Activated effector memory CD4-positive, alpha-beta T cell treated with Interleukin-2 at 50 U/mL for 16 hours (primary cell): ENCODE measurements at places on chromosomes 6 and 20.

DNA sequence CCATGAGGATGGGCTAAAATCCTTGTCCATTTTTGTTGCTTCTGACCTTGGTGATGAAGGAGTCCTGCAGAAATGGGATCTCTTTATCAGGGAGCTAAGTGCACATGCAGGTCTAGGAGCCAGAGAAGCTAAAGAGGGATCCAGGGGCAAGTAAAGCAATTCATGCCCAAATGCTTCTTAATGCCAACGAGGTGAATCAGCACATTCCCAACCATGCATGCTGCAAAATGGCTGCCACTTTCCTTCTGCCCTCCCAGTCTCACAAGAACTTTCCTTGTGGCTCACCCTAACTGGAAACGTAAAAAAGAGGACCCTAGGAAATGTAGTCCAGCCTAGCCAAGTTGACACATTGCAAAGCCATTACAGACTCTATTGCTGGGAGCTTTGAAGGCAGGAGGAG is 298.4 kb downstream of the MAFB start:
- DNase-seq = no peak

GRCh38 chr6:44955145-44955544 is 373.0 kb upstream of the RUNX2 start:
- no peak for DNase-seq

DNA sequence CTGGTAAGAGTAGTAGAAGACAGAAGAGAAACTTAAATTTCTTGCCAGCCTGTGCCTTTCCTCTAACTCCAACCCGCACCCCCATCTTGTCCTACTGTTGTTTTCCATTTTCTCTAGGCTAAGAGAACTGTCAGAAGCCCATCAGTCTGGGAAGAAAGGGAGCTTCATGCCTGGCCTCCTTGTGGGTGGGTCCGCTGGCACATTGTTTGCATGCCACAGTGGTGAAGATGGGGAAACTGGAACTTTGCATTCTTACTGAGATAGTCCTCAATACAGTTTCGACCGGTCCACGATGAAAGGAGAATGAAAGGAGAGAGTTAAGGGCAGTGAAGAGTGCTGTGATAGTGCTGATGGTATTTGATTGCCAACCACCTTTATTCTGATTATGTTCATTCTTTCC is 103.1 kb downstream of the TCP11 start:
- no peak for DNase-seq

- DNase-seq = no peak
Observed at GRCh38 chr20:41425180-41425884, 58.7 kb upstream of the EMILIN3 start.

GRCh38 chr20:64160526-64161355 is 3.5 kb upstream of the MYT1 start:
- no peak for DNase-seq

GRCh38 chr6:11869672-11870340 is 91.2 kb upstream of the ADTRP start:
- DNase-seq = no peak

GRCh38 chr20:12815778-12816408 is 192.9 kb upstream of the SPTLC3 start:
- no peak for DNase-seq

GRCh38 chr20:10946124-10946880 is 272.5 kb upstream of the JAG1 start:
- DNase-seq = no peak

GRCh38 chr6:106997392-106998158 is 23.0 kb upstream of the CD24 start:
- DNase-seq = peak; percentile 16

GRCh38 chr6:26571592-26572296 is 25.0 kb upstream of the ABT1 start:
- no peak for DNase-seq

GRCh38 chr6:154569156-154569862 is 58.8 kb upstream of the CNKSR3 start:
- no peak for DNase-seq

GRCh38 chr6:121925024-121925423 is 474.4 kb upstream of the HSF2 start:
- no peak for DNase-seq

GRCh38 chr20:1711826-1712601 is 54.4 kb upstream of the SIRPG start:
- no peak for DNase-seq

DNA sequence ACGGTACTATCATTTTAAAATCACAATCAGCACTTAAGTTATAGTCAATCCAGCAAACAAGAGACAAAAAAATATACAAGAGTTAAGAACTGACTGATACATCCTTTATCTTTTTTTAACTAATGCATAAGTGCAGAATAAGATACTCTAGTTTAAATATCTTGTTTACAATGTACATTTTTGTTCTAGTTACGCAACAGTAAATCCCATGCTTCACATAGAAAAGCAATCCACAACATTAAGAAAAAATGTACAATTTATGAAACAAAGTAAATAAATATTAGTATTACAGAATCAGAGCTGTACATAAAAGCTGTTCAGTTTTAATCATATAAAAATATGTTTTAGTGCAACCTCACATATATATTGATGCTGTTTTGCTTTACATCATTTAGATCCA is 192.6 kb downstream of the HIVEP2 start:
- no peak for DNase-seq

DNA sequence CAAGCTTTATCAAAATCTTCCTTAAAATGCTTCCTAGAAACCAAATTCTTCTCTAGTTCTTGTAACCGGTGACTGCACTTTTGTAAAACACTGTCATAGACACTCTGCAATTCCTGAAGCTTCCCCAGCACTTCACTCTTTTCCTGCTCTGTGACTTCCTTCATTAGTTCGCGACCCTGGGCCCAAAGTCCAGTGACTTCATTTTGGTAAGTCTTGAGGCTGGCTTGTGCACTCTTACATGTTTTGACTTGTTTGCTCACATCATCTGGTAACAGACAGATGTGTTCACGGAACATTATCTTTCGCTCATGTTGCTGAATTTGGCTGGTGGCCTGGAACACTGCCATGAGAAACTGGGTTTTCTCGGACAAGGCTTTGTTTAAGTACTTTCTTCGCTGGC is 306.2 kb downstream of the SYNE1 start:
- DNase-seq = no peak

DNA sequence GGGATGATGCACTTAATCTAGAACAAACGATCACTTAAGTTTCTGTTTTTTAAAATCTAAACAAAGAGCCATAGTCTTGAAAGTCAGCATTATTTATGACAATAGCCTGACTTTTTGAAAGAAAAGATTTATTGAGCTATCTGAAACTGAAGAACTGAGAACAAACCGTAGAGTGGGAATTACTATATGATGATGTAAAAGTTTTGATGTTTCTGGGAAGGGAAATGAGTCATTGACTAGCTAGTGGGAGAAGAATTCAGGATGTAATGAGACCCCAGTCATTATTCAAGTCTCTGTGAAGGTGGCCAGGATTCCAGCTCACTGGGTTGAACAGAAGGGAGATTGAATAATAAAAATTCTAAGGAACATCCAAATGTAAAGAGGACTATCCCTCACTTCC is 83.4 kb upstream of the FABP7 start:
- no peak for DNase-seq

- no peak for DNase-seq
Observed at GRCh38 chr6:6225885-6226529, 94.5 kb downstream of the F13A1 start.

DNA sequence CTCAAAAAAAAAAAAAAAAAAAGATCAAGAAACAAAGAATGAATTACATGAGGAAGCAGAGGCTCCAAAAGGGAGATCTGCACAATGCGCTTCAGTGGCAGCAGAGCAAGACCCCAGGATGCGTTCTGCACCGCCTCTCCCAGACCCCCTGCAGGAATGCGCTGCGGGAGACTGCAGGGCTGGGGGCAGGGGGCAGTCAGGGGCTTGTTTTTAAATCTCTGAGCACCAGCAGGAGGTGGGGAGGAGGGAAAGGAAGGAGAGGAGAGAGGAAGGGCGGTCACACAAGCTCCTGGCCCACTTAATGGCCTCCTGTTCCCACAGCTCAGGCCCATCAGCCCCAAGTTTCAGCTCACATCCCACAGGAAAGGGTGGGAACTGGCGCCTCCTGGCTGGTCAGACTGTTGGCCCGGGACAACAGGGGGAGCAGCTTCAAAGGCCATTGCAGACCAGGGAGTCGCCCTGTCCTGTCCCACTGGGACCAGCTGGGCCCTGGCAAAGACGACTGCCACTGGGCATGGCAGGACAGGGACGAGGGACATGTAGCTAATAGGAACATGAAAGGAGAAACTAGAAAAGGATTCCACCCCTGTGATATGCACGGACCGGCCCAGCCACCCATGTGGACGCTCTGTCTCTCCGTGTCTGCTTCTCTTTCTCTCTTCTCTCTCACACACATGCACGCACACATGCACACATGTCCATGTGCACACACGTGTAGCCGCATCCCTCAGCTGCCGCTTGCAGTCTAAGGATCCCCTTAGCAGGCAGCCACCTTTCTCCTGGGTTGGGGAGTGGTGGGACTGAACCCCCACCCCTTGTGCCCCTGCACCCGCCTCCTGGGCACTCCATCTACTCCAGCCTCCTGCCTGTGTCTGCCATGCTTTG is 34.7 kb downstream of the TFEB start:
- no peak for DNase-seq

DNA sequence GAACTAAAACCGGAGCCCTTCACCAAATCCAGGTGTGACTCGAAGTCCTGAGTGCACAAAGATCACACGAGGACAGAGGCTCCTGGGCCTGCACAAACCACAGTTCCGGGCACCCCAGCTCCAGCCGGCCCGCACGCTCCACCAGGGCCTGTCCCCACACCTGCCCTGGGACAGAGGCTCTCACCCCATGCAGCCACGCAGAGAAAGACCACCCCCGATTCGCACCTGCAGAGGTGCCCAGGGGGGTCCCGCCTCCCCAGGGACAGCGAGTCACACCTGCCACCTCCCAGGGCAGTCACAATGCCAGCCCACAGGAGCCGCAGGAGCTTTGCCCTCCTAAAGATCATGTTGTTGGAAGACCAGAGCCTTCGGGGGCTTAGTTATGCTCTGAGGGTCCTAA is 25.4 kb upstream of the MRGBP start:
- DNase-seq = no peak

- no peak for DNase-seq
Observed at GRCh38 chr20:1164871-1165270, 19.9 kb downstream of the TMEM74B start.

- peak; percentile 33 for DNase-seq
Observed at GRCh38 chr20:41617059-41617901, 897 bp downstream of the CHD6 start.

DNA sequence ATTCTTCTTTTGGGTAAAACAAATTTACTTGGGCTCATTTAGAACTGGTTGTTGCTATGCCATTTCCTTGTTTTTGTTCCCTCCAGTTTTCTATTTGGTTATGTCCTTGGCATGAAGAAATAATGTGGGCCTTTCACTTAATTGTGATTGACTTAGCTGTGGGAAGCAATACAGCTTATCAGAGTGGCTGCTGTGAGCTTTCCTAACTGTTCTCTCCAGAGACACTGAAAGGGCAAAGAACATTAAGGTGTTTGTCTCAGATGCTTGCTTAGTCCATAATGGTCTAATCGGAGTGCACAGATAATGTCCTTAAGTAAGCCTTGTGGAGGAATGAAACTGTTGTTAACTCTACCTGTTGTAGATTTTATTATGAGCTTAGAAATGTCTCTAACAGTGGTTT is 56.6 kb downstream of the SH3BGRL2 start:
- DNase-seq = no peak

DNA sequence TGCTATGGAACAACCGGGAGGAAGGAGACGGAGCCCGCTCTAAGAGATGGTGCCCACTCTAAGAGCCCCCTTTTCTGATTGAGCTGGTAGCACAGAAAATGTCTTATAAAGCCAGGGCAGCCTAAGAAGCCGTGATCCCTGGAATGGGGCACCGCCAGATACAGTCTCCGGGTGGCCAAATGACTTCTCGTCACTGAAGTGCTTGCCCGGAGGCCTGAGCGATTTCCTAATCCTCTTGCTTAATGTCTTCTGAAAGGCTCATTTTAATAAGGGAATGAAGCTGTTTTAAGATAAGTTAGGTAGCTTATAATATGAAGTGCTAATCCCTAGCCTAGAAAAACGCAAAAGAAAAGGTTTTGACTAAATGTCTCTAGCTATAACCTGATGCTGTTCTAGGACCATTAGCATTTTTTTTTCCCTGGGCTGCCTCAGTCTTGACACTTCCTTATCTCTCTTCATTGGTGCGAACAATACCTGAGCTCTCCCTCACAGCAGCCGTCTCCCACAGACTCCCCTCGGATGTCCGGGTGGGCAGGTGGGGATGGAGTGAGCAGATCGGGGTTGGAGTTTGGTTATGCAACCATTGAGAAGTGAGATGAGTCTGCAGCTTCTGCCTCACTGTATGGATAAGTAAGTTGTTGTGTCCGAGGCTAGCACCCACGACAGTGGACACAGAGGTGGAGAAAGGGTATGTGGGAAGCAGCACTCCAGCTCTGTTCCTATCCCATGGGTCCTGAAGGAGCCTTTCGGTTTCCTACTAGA is 559.4 kb upstream of the AGPAT4 start:
- no peak for DNase-seq

- no peak for DNase-seq
Observed at GRCh38 chr6:30893001-30893591, 8.8 kb downstream of the DDR1 start.

DNA sequence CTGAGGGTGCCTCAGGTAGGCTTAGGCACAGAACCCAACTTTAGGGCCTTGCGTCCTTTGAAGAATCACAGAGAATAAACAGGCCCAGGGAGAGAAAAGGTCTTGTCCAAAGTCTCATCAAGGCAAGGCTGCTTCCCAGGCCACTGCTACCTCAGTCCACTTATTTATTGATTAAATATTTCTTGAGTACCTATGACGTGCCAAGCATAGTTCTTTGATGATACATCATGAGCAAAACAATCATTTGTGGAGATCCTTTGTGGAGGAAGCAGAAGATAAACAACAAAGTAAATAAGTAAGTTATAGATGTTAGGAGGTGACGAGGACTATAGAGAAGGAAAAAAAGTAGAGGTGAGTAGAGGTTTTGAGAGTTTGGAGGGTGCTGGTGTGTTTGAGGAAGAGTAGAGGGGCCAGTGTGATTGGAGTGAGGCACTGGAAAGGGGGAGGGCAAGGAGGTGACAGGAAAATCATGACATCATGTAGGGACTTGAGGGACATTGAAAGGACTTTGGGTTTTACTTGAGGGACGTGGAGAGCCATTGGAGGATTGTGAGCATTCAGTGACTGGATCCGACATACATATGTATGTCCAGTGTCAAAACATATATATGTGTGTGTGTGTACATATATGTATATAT is 14.1 kb upstream of the CHMP4B start:
- no peak for DNase-seq

- DNase-seq = peak; percentile 19
Observed at GRCh38 chr6:26421259-26422144, 18.8 kb upstream of the BTN3A3 start.

- no peak for DNase-seq
Observed at GRCh38 chr20:10657453-10657852, 16.3 kb downstream of the JAG1 start.

DNA sequence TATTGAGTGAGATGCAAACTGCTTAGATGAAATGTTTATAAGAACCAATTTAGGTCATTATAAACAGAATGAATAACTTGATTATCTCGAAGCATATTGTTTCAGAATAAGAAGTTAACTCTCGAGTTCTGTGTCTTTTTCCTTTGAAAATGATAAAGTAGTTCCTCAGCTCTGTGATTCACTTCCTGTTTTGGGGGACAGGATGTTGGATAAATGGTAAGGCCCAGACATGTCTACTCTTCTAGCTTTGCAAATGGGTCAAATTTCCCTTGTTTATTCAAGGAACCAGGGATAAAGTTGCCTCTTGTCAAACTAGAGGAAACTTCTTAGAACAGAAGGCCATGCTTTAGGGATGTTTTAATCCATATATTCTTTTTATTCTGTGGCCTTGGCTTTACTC is 246.9 kb downstream of the SOX4 start:
- no peak for DNase-seq

- no peak for DNase-seq
Observed at GRCh38 chr6:147238164-147238563, 33.9 kb downstream of the STXBP5 start.
